ENCODE measurements at places on chromosomes 4 and X.

GRCh38 chr4:152594978-152595925 lies 59.4 kb upstream of the FBXW7 start:
- DNase-seq: no peak

GRCh38 chr4:147994491-147995385 lies 262.9 kb downstream of the ARHGAP10 start:
- DNase-seq: no peak

- no peak for DNase-seq
These were observed 122.6 kb upstream of the ANXA3 start for GRCh38 chr4:78428996-78429395.

DNA sequence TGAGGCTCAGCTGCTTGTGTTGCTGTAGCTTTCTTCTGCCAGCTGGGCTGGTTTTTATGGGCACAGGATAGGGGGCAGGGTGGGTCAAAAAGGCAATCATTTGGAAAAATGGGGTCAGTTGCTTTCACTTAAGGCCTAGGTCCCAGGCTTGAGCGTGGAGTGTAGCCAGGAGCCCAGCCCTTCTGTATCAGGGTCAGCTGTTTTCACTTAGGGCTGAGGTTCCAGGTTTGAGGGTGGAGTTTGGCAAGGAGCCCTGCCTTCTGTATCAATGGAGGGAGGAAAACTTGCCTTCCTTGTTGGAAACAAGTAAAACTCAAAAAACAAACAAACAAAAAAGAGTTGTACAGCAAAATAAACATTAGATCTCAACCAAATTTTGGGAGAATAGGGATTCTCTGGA lies 37.0 kb upstream of the UGT8 start:
- no peak for DNase-seq
